ENCODE measurements at places on chromosomes 1 and 21.

- no peak for DNase-seq
Observed at GRCh38 chr1:87202922-87203655, 125.6 kb upstream of the LMO4 start.

DNA sequence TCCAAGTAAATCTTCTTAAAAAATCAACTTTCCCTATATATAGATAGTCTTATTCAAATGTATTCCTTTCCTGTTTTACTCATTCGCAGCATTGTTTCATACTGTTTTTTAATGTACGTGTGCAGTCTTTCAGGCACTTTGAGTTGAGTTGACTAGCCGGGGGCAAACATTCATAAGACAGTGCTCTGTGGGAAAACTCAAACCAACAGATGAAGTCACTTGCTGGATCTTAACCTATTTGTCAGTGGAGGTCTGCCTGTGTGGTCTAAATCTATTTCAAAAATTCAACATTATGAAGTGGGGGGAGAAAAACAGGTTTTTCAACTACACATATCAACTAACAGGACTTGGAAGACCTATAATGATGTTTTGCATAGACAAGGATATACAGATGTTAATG is 6.2 kb downstream of the HSD11B1 start:
- no peak for DNase-seq

DNA sequence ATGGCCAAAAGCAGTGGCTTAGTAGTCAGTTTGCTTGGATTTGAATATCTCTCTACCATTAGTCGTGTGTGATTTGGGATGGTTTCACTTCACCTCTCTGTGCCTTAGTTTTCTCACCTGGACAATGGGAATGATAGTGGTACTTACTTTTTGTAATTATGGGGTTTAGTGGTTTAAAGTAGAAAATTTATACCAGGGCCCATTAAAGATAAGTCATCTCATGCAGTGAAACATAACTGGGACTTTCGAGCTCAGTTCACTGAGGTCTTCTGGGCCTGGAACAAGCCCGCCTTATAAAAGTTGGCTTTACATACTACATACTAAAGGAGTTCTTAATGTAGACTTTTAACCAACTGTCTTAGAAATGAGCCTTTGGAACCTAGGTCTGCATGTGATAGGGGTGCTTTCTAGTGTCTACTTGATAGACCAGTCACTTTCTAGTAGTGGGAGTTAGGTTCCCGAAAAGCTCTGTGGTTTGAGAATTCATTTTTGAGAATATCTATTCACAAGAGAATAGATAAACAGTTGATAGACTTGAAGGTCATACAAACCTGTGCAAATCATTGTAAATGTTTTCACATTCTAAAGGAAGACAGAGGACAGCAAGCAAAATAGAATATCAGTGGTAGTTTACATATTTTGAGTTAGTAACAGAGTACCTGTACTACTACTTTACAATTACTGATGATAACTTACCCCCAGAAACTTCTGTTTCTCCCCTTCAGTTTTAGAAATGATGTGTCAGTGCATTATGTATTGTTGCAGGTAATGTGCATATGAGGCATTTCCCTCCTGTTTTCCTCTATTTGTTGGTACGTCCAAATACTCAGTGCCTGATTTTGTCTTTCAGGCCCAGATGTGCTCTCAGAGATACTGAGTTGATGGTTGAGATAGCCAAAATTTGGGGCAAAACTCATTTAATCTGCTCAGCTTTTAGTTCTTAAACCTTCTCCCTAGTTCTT is 48.0 kb downstream of the DYRK1A start:
- DNase-seq = no peak

- no peak for DNase-seq
Observed at GRCh38 chr1:2802421-2802961, 998 bp upstream of the TTC34 start.

DNA sequence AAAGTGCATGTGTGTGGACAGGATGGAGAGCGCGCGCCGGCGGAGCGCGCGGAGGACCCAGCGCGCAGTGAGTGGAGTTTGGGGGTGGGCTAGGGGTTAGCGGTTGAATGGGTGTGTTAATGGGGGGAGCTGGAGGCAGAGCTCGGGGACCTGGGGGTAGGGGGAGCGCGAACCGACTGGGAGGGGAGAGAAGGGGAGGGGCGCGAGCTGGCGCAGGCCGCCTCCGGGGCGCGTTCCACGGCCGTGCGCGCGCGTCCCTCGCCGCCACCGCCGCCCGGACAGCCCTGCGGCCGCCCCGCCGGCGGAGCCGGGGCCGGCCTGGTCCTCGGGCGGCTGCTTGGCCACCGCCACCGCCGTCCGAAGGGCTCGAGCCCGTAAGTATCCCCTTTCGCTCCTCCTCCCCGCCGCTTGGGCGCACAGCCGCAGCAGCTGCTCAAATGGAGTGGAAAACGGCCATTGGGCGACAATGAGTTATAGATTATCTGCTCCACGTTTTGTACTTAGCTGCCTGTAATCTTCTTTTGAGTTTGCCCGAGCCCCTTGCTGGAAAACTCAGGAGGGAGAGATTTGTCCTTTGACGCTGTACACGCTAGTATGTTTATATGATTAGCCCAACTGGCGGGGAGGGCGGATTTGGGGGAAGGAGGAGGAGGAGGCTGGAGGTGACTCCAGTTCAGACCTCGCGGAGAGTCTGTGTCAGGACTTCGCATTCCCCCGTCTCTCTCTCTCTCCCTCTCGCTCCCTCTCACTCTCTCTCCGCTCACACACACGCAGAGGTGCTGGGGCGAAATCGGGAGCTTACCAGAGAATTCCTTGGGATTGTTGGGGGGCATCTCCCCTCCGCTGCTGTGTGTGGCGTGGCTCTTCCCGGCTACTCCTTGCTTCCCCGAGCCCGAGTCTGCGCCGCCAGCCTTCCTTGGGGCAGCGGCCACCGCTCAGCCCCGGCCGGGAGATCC is at the start of gene ADGRL2:
Gene ADGRL2, plus strand, starts transcription at position 240 of the 956 bp plus-strand sequence. CDS start 36,051 bp downstream, outside the sequence.
- DNase-seq = peak; percentile 14

DNA sequence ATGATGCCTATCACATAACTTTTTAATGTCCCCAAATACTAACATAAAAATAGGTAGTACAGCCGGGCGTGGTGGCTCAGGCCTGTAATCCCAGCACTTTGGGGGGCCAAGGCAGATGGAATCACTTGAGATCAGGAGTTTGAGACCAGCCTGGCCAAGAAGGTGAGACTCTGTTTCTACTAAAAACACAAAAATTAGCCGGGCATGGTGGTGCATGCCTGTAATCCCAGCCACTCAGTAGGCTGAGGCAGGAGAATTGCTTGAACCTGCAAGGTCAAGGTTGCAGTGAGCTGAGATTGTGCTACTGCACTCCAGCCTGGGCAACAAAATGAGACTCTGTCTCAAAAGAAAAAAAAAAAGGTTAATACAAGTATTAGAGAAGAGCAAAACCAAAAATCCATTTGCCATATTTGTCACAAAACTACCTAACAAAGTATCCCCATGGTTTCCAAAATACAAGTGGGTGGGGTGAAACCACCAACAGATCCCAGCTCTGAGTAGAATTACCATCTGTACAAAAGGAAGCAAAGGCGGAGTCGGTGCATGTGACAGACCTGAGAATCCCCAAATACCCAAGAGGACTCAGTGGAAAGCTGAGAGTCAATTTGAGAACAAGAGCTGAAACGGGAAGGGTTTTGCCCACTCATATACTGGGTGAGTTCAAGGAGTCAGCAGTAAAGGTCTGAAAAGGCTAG is 113.2 kb downstream of the TOMM20 start:
- DNase-seq = no peak
